ENCODE measurements at places on chromosomes 5 and 9.

GRCh38 chr5:74629326-74629725, 11.2 kb downstream of the ENC1 start:
- DNase-seq: no peak

- no peak for DNase-seq
Measured at GRCh38 chr5:173793648-173794548, 94.3 kb upstream of the CPEB4 start.

GRCh38 chr9:34332076-34332964, 3.0 kb downstream of the NUDT2 start:
- no peak for DNase-seq

- no peak for DNase-seq
Measured at GRCh38 chr5:131196331-131196730, 25.6 kb downstream of the LYRM7 start.

DNA sequence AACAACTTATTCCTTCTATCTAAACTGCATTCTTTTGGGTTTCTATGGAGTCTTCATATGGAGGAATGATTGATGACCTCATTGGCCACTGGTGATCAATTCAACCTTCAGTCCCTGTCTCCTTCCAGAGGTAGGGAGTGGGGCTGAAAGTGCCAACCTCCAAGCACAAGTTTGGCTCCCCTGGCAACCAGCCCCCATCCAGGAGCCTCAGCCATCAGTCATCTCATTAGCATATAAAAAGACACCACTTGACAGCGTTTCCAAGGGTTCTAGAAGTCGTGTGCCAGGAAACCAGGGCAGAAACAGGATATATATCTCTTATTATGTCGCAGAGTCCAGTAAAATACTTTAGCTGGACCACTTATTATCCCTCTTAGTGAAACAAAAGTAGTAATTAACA, 9.8 kb downstream of the SLC31A2 start:
- DNase-seq: no peak

DNA sequence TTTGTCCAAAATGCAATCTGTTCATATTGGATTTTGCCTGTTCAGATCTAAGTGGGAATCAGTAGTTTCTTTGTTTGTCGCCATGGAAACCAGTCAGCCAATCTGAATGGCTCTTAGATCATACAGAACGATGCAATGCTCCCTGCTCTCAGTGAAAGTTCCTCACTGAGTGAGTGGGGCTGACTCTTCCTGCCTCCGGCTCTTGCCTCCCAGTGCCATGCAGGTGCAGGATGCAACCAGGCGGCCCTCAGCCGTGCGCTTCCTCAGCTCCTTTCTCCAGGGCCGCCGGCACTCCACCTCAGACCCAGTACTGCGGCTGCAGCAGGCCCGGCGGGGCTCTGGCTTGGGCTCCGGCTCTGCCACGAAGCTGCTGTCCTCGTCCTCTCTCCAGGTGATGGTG, at the start of gene PTPDC1:
PTPDC1 (plus strand) TSS at position 151 of the 400 bp plus-strand sequence; CDS start at position 218, 67 bp downstream.
- DNase-seq: no peak

GRCh38 chr9:113542741-113543140, 79.2 kb downstream of the RGS3 start:
- DNase-seq: peak; percentile 24

- no peak for DNase-seq
Measured at GRCh38 chr5:147349241-147349640, 114.4 kb downstream of the STK32A start.

DNA sequence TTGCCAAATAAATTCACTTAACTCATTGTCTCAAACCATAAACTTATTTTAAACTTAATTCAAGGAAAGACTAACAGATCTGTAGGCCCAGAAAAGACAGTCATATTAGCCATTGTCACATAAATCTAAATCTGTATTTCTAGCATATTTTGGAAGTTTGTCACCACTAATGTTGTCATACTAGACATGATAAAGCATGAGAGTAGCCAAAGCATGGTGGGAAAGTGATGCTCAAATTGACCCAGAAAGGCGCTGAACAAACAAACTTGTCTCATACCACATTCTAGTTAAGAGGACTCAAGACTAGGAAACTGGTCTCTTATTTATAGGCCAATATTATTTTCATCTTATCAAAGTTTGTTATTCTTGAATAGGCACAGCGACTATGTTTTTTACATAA, 99.4 kb downstream of the VCAN start:
- DNase-seq: no peak

DNA sequence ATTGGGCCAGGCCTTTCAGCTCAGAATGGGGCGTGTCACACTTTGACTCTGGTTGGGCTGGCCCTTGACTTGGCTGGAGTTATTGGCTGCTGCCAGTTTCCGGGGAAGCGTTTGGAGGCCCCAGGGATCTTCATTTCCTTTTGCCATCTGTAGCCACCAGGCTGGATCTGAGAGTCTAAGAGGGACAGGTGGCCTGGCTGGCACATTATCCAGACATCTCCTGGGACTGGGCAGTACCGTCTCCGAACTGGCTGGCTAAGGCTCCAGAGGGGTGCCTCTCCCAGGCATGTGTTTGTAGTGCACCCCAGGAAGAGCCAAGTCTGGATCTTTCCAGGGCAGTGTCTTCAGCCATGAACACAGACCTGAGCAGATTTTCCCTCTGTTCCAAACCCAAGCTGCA, 9.7 kb upstream of the JADE2 start:
- DNase-seq: no peak

- no peak for DNase-seq
Measured at GRCh38 chr5:92424785-92425426, 1041.8 kb upstream of the ARRDC3 start.

- DNase-seq: peak; percentile 51
Measured at GRCh38 chr9:124834591-124834990, 18.7 kb upstream of the WDR38 start.

DNA sequence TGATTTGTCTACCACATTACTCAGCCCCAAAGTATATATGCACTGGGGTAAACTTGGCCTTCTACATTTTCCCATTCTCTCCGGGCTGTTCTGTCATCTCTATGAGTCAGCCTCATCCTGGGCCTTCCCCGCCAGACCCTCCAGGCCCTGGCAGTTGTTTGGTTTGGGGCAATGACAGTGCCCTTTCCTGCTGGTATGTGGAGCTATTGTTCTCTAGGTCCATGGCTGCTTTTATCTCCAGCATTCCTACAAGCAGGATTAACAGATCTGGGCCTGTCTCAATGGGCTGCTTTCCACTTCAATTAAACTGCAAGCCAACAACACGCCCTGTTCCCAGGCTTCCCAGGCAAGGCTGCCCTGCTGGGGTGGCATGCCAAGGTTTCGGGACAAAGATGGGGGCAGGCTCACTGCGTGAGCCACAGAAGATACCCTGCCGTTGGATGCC, 136.4 kb downstream of the SLIT3 start:
- DNase-seq: peak; percentile 57

DNA sequence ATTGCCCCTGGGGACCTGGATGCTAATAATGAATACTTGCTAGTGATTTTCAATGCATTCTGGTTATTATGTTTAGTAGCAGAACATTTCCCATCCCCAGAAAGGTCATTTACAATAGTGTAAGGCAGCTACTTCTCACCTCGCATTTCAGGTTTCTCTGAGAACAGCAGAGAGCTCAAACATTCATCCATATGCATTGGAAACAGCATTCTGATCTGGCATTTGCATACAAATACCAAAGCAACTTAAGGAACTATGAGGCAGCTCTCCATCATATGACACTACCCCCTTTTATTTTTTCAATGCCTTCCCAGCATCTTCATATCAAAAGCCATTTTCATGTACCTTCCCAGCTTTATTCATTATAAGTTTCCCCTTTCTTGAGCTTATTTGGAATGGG, 6.4 kb downstream of the PPP2R2B start:
- DNase-seq: no peak

- DNase-seq: no peak
Measured at GRCh38 chr5:156850206-156850751, at the start of gene PPP1R2B. TSS of gene PPP1R2B (plus strand) at chr5:156850295. CDS start at chr5:156850563, 268 bp downstream.

GRCh38 chr5:157581901-157582300, 6.3 kb upstream of the ADAM19 start:
- DNase-seq: no peak

DNA sequence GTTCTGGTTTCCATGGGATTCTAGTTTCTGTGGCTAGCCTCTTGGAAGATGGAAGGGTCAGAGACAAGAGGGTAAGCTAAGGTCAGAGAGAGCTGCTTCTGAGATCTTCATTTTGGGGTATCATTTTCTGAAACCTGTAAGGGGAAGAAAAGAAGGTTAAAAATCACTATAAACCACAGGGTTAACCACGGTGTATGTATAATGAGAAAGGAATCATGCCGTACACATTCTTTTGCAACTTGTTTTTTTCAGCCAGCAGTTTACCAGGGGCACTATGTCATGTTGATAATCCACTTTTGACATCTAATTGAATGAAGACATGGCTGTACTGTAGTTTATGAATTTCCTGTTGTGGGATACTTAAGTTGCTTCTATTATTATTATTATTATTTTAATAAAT, 164.4 kb downstream of the FOCAD start:
- DNase-seq: no peak

DNA sequence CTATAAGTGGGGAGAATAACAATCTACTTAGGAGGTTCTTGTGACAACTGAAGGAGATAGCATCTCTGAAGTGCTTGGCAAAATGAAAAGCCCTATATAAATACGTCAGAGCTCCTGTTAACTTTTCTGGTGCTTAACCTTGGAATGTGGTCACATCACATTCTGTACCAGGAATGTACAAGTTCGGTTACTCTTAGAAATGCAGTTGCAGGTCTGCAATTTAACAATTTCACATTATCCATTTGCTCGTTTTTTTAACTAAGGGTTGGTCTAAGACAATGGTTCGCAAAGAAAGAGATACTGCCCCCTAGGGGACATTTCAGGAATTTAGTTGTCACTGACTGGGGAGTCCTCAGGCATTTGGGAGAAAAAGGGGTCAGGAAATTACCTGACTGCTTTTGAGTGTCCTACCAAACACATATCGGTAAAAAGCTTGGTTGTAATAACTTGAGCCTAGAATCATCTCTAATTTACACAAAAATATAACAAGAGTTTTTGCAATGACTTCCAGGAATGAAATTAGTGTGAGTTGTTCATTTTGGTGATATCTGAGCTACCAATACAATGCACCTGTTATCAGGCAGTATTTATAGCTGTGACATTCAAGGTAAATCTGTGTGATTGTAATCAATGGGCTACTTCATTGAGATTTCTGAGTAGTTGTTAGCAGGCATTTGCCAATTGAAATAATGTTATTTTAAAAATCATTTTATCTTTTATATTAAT, 5.4 kb upstream of the HBEGF start:
- no peak for DNase-seq

DNA sequence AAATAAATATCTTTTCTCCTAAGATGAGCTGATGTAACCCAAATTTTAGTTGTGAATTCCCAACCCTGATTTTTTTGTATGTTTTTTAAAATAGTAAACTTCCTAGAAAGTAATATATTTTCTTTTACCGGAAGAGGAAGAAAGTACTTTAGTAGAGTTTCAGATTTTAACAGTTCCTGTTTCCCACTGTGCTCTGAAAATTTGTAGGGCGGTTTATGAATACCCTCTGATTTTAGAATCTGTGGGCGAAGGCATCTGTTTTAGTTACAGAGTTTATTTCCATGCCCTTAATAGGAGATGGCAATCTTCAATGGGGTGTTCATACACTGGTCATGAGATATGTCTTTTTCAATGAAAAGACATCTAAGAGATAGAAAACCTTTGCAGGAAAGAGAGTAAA, 3.7 kb upstream of the HOMER1 start:
- DNase-seq: no peak

DNA sequence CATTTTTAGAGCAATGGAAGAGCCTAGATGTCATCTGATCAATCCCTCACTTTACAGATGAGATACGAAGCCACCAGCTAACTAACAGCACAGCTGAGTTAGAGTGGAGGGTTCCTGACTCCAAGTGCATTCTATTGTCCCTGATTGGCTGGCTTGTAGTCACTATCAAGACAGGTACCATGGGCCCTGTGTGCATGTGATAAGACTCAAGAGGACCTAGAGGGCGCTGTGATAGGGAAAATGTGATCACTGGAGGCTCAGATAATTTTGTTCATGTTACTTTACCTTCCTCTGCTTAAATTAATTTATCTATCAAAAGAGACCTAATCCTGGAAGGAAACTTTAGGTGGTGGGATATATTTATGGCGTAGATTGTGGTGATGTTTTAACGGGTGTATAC, 19.5 kb upstream of the SNAPC3 start:
- DNase-seq: no peak

- no peak for DNase-seq
Measured at GRCh38 chr9:624935-625500, 216.5 kb upstream of the DMRT1 start.

GRCh38 chr9:76453785-76454184, 5.2 kb upstream of the GCNT1 start:
- DNase-seq: no peak

DNA sequence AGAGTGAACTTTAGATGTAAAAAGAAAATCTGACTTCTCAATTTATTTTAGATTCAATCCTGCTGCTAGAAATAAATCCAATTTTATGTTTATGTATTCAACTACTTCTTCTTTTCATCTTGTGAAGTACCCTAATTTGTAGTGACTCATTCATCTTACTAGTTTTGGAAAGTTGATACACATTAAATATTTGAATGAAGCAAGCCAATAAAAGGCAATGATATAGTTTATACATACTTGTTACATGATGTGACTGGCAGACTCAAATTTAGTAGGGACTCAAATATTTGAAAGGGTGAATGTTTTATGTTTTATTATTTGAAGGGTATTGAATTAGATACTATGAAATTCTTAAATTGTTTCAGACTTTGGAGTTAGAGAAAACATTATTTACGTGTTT, 34.7 kb downstream of the CSNK1G3 start:
- DNase-seq: no peak

- no peak for DNase-seq
Measured at GRCh38 chr5:166834246-166834645, 1457.2 kb upstream of the WWC1 start.

DNA sequence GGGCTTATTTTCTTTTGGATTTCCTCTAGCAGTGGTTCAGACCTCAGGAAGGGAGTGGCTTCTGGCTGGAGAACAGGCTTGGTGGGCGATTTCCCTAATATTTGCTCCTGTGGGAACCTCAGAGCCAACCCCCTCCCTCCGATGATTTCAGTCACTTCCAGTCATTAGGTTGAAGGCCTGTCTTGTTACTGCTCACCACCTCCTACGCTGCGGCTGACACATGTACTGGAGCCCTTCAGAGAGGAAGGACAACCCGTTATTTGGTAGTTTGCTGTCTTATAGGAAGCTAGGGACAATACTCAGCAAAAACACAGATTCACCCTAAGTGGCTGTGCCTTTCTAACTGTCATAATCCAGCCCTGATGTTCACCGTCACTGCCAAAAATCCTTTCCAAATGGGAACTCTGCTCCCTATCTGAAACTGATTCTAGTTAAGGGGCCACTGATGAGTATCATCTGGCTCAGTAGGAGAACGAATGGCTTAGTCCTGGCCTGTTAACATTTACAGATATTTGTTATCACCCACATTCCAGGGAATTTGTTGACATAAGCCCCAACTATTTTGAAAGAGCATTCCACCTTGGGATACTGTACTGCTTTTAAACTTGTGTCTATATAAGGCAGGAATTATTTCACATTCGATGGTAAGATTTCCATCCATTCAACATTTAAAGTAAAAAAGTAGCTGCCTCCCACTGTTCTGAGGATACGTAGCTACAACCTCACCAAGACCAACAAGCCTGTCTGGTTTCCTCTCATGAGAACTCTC, 29.3 kb upstream of the ANKH start:
- DNase-seq: peak; percentile 82

GRCh38 chr5:78005021-78005785, 229.1 kb upstream of the TBCA start:
- no peak for DNase-seq

Measured in left cardiac atrium (tissue), 4 donors.